ENCODE measurements at places on chromosomes 7 and 10. TPM values are rescaled to one million over a fixed set of nuclear protein-coding genes. Genes with fewer than 3 reads are reported as not detected.

Gene GPR141
- not detected for total RNA-seq

Gene FEZF1
- total RNA-seq: 2.3 TPM

Gene FAM131B
- 28.8 TPM for total RNA-seq

Gene PRPF18
- 13.5 TPM for total RNA-seq

All from GM23338 (cell line).